ENCODE measurements at places on chromosomes 16 and 17.
A peak's percentile ranks its signal among the peaks of the same experiment; 100 is the strongest.

GRCh38 chr16:49281843-49282642 is 405 bp upstream of the CBLN1 start:
- DNase-seq, result peak; percentile 25

GRCh38 chr17:78132767-78133178 is 2.2 kb downstream of the TMC8 start:
- no peak for DNase-seq

DNA sequence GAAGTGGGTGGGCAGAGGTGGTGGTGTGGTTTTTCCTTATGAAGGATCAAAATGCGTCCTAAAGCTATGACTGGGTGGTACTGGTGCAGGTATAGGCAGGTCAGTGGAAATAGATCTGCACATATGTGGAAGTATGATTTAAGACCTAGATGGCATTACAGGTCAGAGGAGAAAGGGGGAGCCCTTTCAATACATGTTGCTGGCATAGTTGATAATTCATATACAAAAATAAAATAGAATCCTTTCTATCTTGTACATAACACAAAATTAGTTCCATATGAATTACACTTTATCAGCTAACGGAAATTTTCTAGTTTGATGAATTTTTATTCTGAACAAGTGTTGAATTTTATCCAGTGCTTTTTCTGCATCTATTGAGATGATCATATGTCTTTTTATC is 20.8 kb upstream of the PIK3R5 start:
- DNase-seq, result no peak

GRCh38 chr16:52117171-52117570 is 429.8 kb downstream of the TOX3 start:
- no peak for DNase-seq

DNA sequence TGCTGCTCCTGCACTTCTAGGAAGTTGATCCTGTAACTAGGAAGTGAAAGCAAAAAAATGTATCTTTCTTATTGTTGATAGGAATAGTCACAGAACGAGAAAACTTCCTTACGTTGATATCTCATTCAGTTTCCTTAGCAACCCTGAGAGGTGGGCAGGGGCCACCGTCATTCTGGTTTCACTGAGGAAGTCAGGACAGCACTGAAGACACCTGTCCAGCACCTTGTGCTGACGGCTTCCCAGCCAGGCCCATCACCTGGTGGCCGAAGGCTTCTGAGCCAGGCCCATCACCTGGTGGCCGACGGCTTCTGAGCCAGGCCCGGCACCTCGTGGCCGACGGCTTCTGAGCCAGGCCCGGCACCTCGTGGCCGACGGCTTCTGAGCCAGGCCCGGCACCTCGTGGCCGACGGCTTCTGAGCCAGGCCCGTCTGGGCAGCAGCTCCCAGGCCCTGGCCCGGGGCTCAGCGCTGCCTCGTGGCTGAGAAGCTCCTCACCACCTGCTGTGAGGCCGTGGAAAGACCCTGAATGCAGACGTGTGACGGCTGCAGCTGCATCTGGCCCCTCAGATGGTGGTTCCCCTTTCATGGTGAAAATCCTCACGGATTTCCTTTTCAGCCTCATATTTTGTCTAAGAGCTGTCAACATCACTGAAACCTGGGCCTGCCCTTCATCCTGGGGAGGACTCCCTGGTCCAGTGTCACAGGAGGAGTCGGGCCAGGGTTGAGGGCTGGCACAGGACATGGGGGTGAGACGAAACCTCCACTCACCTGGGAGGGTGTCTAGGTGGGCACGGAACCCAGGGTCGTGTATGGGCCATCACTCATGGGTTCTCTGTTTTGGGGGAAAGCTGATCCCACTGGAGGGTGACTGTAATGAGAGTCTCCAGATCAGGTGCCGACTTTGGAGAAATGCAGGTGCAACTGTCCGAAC is 33.0 kb upstream of the ZNF750 start:
- DNase-seq, result no peak

DNA sequence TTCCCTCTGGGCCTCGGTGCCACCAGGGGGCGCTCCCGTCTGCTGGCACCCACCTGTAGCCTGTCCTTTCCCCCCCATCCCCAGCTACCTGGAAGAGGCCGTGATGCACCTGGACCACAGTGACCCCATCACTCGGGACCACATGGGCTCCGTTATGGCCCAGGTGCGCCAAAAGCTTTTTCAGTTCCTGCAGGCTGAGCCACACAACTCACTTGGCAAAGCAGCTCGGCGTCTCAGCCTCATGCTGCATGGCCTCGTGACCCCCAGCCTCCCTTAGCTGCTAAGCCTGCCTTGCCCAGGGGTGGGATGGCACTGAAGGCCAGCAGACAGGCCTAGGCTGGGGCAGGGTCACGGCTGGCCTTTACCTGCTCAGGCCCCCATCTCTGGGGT is 818 bp upstream of the NRN1L start:
- DNase-seq, result peak; percentile 72

GRCh38 chr16:74748616-74749026 is 26.0 kb downstream of the FA2H start:
- no peak for DNase-seq

DNA sequence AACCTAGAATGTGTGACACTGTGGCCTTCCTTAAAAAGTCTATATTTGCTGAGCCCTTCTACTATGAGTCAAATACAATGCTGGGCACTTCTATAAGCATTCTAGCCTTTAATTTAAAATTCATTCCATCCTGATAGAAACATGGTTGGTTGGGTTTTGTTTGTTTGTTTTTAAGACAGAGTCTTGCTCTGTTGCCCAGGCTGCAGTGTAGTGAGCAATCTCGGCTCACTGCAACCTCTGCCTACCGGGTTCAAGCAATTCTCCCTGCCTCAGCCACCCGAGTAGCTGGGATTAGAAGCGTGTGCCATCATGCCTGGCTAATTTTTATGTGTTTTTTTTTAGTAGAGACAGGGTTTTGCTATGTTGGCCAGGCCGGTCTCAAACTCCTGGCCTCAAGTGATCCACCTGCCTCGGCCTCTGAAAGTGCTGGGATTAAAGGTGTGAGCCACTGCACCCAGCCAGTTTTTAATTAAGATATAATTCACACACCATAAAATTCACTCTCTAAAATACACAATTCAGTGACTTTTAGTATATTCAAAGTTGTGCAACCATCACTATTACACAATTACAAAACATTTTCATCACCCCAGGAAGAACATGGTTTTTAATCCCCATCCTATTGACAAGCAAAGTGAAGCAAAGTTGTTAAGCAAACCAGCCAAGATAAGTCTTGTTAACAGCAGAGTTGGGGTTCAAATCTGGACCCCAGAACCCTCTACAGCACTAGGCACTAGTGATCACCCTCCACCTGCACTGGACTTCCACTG is 42.8 kb downstream of the CMTM4 start:
- no peak for DNase-seq

DNA sequence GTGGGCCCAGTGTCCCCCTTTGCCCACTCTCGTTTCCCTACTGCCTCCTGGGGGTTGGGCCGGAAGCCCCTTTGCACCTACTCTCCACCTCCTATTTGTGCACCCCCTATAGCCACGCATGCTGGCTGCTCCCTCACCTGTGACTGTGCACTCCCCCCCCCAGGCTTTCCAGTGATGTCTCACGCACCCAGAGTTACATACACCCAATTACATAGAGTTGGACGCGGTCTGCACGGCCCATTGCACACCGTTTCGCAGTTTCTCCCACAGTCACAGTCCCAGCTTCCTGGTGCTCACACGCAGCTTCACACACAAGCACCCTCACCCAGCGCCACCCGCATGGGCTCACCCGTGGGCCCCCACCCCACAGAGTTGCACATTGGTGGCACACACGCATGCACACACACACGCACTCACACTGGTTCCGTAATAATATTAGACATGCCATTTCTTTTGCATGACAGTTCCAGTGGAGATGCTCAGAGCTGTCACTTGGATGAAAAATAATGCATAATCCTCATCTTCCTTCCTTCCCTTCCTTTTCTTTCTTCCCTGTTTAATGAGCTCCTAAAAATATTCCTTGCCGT is 21.5 kb upstream of the C1QL1 start:
- no peak for DNase-seq

DNA sequence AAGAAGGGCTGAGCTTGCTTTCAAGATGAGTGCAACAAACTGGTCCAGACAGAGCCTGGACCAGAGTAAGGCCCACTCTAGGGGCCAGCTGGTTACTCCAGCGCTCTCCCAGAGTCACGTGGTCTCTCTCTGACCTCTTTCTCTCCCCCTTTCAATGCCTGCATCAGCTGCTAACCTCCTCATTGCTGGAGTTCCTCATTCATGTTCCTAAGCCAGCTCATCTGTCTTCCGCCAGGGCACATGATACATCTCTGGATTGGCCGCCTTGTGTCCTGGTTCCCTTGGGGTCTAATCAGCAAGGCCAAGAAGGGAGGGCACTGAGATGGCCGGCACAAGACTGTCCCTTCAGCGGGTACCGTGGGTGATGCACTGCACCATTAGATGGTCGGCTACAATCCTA is 26.9 kb upstream of the ZFP90 start:
- DNase-seq, result no peak

- DNase-seq, result no peak
Measured at GRCh38 chr16:22670551-22671041, 143.4 kb upstream of the HS3ST2 start.

DNA sequence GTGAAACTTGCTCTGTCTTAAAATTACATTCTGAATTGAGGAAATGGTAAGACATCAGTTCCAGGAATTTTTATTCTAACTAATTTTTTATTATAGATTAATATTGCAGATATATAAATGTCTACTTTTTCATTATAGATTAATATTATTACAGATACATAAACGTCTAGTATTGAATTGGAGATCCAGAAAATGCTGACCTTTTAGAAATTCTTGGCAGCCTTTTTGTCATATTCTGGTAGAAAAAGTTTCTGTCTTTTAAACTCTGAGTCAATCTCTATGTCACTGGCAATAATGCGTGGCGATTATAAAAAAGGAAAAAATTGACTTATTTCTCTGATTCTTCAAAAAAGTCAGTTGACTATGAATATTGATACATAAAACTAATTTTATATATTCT is 8.7 kb downstream of the ERCC4 start:
- DNase-seq, result no peak

- DNase-seq, result no peak
Measured at GRCh38 chr17:42655528-42655927, 3.6 kb upstream of the TUBG2 start.

DNA sequence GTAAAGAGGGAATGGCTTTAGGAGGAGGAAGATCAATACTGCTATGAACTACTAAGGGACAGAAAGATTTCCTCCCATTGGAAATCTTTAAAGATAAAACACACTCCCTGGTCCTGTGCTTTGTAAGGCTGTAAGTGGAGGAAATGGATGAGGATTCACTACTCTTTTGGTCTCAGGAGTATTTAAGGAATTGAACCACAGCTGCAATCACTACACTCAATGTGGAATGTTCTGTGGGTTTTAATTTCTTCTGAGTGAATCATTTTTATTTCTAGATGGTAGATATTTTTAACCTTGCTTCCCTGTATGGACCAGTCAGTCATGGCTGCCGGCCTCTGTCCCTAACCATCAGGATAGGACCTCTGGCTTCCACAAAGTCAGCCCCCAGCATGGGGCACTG is 65.6 kb downstream of the SDR42E1 start:
- DNase-seq, result no peak

DNA sequence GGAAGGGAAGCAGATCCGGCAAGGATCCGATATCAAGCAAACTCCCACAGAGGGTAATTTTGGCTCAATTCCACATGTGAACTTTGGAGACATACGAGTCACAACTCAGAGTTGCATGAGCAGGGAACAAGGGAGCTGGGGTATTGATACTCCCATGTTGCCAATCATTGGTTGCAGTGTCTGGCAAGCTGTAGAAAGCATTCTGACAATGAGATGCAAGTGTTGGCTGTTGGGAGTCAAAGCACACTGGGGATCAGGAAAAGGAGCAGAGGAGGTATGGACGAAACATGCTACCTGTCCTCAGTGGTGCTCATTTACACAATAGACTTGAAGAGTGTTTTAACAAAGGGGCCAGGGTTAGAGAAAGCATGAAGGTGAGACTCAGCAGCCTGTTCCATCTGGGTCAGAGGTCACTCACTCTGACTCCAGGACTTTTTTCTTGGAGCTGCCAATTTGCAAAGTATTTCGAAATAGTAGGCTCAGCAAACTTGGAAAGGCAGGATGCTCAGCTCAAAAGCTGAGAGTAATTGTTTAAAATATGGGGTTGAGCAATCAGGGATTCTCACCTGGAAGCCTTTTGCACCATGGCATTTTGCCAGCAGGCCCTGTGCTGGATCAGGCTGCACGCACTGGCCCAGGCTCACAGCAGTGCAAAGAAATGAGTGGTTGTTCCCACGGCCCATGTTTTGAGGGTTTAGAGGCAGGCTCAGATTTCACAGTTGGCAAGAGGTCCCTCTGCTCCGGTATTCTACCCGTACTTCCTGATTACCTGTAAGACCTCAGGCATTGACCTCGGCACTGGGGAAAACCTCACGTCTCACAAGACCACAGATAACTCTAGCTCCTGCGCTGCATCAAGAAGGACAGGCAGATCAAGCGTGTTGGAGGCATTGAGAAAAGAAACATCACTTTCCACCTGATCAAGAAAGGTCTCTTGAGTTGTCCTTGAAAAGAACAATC is 17.6 kb upstream of the NKD1 start:
- no peak for DNase-seq

DNA sequence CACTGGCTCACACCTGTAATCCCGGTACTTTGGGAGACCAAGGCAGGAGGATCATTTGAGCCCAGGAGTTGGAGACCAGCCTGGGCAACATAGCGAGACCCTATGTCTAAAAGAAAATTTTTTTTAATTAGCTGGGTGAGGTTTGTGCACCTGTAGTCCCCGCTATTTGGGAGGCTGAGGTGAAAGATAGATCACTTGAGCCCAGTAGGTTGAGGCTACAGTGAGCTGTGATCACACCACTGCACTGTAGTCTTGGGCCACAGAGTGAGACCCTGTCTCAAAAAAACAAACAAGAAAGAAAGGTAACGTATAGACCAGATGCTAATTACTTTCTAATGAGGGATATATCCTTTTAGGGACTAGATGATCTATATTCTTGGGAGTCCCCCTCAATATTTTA is 8.1 kb downstream of the NOL11 start:
- DNase-seq, result no peak

DNA sequence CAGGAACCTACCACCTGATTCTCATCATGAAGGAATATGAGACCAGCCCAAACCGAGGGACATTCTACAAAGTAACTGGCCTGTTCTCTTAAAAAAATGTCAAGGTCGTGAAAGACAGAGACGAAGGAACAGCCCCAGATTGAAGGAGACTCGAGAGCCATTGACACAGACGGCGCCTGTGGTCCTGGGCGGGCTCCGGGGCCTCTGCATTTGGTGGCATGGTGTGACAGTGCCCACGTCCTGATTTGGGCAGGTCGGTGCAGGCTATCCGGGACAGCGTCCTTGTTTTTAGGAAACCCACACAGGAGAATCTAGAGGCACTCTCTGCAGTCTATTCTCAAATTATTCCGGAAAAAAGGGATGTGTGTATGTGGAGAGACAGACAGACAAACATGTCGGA is 64.1 kb downstream of the ADCY9 start:
- DNase-seq, result no peak
